ENCODE measurements at places on chromosomes 6 and 20.

GRCh38 chr6:118736440-118736839 is 85.0 kb upstream of the CEP85L start:
- DNase-seq: no peak

DNA sequence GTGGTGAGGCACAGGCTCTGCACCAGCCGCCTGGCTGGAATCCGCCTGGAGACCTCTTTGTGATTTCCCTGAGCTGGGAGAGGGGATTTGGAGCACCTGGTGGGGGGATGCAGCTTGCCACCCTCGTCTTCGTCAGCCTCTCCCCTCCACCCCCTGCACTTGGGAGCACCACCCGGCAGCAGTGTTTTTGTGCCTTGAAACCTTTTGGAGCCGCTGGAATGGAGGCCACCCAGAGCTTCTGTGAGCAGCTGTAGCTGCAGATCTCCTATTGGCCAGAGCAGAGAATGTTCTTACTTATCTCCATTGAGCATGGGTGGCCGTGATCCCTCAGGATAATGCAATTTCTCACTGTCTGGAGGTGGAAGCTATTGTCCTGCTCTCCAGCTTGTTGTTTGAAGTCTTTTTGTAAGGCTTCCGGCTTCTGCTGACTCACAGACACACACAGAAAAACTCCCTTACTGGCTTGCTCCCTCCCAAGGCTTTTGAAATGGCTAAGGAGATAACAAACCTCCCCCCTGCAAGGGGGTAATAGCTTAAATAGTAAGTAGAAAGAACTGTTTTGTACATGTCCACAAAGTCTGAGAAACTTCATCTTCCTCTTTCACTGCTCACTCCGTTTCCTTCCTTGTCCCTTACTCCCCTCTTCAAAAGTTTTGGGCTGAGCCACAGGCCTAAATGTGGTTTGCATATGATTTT is 271.2 kb downstream of the PRL start:
- no peak for DNase-seq

DNA sequence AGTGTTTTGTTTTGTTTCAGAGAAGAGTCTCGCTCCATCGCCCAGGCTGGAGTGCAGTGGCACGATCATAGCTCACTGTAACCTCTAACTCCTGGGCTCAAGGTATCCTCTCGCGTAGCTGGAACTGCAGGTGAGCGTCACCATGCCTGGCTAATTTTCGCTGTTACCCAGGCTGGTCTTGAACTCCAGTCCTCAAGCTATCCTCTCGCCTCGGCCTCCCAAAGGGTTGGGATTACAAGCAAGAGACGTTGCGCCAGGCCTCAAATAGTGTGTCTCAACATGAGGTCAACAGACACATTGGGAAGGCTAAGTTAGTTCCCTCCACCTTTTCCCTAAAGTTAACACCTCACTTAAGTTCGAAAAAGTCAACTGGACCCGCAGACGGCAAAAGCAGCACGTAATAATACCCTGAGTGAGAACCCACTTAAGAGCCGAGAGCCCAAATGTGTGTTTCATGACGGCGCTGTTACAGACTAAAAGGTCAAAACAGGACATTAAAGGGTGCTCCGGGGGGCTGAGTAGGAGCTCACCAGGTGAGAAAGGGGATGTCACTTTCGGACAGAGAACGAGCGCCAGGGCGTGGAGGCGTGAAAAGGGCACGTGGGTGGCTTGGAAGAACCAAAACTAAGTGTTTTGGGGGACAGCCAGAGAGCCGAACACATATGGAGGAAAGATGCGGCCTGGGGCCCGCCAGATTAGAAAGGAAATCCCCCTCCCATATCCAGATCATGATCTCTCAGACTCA is 499 bp downstream of the TTI1 start:
- no peak for DNase-seq

GRCh38 chr6:162922563-162923166 is 194.9 kb downstream of the PACRG start:
- DNase-seq: no peak

DNA sequence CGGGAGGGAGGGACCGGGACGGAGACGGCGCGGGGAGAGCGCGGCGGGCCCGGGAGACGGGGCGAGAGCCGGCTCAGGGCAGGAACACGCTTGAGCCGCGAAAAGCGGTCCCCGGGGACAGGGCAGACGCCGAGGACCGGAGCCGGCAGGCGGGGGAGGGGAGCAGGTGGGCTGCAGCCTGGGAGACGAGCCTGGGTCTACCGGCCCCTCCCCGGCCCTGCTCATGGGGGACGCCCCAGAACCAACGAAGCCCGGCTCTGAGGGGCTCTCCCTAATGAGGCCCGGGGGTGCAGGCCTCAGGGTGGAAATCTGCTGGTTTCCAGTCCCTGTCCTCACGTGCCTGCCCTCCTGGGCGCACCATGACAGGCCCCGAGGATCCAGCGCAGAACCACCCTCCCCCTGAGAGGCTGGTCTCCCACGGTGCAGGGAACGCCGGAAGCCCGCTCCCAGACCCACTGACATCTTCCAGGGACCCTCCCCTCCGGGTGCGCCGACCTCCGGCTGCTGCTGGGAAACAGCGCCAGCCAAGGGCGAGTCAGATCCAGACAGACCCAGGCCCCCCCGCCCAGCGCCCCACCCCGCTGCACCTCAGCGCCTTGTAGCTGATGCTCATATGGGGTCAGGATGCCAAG is 571 bp upstream of the EEF1A2 start:
- no peak for DNase-seq
